ENCODE measurements at places on chromosomes 4 and X. TPM values are rescaled to one million over a fixed set of nuclear protein-coding genes. Genes with fewer than 3 reads are reported as not detected.
A peak's percentile ranks its signal among the peaks of the same experiment; 100 is the strongest.

The RAI2 gene
- 0.59 TPM for total RNA-seq

The RHOXF1 gene
- not detected for total RNA-seq

The ATOH1 gene
- not detected for total RNA-seq

The BEND4 gene
- total RNA-seq, result 0.28 TPM

The GATA1 gene
- total RNA-seq, result not detected

The KLB gene
- 31.0 TPM for total RNA-seq

DNA sequence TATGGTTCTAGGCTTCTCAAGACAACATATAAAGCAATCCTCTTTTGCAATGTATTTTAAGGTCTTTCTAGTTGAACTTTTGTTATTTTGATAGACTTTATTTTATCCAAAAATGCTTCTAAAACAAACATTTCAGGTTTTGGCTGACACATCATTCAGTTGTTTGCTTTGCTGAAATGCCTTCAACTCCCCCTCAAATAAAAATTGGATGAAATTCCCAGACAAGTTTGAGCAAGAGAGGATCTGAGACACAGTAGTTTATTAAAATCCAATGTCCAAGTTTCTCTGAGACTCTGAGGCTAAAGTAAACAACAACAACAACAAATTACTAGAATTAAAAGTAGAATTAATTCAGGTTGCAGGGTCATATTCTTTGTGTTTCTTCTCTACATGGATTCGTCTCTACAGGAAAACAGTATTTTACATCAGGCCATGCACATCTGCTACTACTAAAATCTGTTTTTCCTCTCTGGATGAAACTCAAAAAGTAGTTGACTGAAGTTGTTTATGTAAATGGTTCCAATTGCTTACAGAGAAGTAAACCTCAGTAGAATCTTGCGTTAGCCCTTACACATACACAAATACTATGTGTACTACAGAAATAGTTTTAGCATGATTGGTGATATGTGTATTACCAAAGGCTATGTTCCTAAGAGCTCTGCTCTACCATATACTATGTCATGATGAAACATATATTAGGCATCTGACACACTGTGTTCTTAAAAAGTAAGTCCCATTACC, 64.9 kb downstream of the PRSS12 start:
- H3K4me1 ChIP-seq, result peaks cover 16% of the 10 kb centered on the region
- H3K27me3 ChIP-seq, result no peaks in the 10 kb centered on the region

GRCh38 chr4:42310358-42310757, 86.9 kb upstream of the SHISA3 start:
- H3K27ac ChIP-seq, result no peak overlapping the region
- no peak for DNase-seq
- H3K27me3 ChIP-seq, result no peaks in the 10 kb centered on the region
- H3K4me3 ChIP-seq, result no peak overlapping the region

- no peak overlapping the region for H3K4me3 ChIP-seq
- no peaks in the 10 kb centered on the region for H3K4me1 ChIP-seq
- DNase-seq, result no peak
- H3K36me3 ChIP-seq, result no peaks in the 10 kb centered on the region
- no peaks in the 10 kb centered on the region for H3K27me3 ChIP-seq
Observed at GRCh38 chrX:55135171-55135570, 46.4 kb downstream of the PAGE2 start.

GRCh38 chr4:46524751-46525150, 134.8 kb upstream of the GABRA2 start:
- no peaks in the 10 kb centered on the region for H3K36me3 ChIP-seq
- H3K27me3 ChIP-seq, result no peaks in the 10 kb centered on the region
- H3K27ac ChIP-seq, result no peak overlapping the region

GRCh38 chr4:84239278-84239845, 259.7 kb downstream of the NKX6-1 start:
- H3K4me1 ChIP-seq, result no peaks in the 10 kb centered on the region
- no peak overlapping the region for H3K4me3 ChIP-seq
- H3K27ac ChIP-seq, result no peak overlapping the region
- no peaks in the 10 kb centered on the region for H3K27me3 ChIP-seq
- H3K36me3 ChIP-seq, result no peaks in the 10 kb centered on the region

GRCh38 chr4:53576071-53576617, 15.1 kb downstream of the LNX1 start:
- H3K4me1 ChIP-seq, result peaks cover 6% of the 10 kb centered on the region
- peaks cover 6% of the 10 kb centered on the region for H3K36me3 ChIP-seq
- H3K4me3 ChIP-seq, result no peak overlapping the region

- H3K27ac ChIP-seq, result no peak overlapping the region
- no peak overlapping the region for H3K4me3 ChIP-seq
- H3K27me3 ChIP-seq, result no peaks in the 10 kb centered on the region
- DNase-seq, result no peak
Observed at GRCh38 chrX:103674531-103675454, 11.7 kb downstream of the MORF4L2 start.

DNA sequence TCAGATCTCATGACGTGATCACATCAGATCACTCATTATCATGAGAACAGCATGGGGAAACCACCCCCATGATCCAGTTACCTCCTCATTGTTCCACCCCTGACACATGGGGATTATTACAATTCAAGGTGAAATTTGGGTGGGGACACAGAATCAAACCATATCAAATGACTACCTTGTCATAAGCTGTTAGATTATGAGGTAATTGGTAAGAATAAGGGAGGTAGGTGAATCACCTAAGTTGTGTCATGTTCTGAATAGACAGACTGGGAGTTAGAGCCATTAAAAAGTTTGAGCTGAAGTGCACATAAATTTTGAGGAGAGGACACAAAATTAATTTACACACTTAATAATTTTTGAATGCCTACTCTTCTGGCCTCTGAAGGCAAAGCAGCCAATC, 24.7 kb downstream of the SLC9B1 start:
- no peaks in the 10 kb centered on the region for H3K27me3 ChIP-seq
- H3K27ac ChIP-seq, result no peak overlapping the region
- no peak for DNase-seq
- no peaks in the 10 kb centered on the region for H3K4me1 ChIP-seq
- H3K36me3 ChIP-seq, result no peaks in the 10 kb centered on the region
- no peak overlapping the region for H3K4me3 ChIP-seq

DNA sequence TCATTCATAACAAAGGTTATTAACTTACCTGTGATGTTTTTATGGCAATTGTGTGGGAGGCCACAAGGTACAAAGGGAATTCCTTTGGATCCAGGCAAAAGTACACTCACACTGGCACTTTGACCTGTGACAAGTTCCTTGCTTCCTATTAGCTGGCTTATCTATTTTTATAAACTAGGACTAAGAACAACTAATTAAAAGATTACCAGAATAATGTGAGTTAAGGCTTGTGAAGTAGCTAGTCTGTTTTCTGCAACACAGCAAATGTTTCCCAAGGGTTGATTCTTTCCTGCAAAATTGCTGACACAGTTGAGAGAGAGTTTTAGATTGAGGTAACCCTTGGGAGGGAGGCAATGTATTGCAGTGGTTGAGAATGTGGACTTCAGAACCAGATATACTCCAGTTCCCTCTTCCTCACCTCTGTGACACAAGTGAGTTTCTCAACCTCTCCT, 107.9 kb downstream of the CPEB2 start:
- no peaks in the 10 kb centered on the region for H3K36me3 ChIP-seq
- H3K4me1 ChIP-seq, result peaks cover 3% of the 10 kb centered on the region
- H3K27ac ChIP-seq, result peak overlapping the region; percentile 59
- no peaks in the 10 kb centered on the region for H3K27me3 ChIP-seq

Measured in liver (tissue), 10 donors.